Tongue (tissue), 3 donors: ENCODE measurements at places on chromosomes 4 and X.

- DNase-seq, result no peak
Observed at GRCh38 chr4:15253349-15253748, 174.5 kb upstream of the C1QTNF7 start.

GRCh38 chr4:48462363-48462762 lies 20.8 kb upstream of the SLC10A4 start:
- DNase-seq, result no peak

- no peak for DNase-seq
Observed at GRCh38 chrX:113275804-113276203, 435.2 kb upstream of the AMOT start.

DNA sequence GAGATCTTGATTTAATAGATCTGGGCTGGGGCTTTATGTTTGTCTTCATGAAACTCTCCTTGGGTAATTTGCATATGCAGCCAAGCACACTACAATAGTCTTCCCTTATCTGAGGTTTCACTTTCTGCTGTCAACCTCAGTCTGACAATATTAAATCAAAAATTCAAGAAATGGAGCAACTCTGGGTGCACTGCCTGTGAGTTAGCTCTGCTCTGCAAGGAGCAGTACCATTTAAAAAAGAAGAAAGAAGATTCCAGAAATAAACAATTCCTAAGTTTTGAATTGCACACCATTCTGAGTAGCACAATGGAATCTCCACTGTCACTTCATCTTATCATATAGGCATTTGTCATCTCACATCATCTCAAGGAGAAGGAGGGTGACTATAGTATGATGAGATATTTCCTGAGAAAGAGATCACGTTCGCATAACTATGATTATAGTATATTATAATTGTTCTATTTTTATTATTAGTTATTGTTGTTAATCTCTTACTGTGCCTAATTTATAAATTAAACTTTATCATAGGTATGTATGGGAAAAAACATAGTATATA lies 9.4 kb downstream of the FNIP2 start:
- no peak for DNase-seq

- DNase-seq, result no peak
Observed at GRCh38 chrX:45274576-45274975, 73.9 kb upstream of the DIPK2B start.

- DNase-seq, result peak; percentile 38
Observed at GRCh38 chr4:47837094-47837907, 566 bp downstream of the CORIN start.

- peak; percentile 1 for DNase-seq
Observed at GRCh38 chr4:22090661-22091351, 142.2 kb upstream of the KCNIP4 start.

DNA sequence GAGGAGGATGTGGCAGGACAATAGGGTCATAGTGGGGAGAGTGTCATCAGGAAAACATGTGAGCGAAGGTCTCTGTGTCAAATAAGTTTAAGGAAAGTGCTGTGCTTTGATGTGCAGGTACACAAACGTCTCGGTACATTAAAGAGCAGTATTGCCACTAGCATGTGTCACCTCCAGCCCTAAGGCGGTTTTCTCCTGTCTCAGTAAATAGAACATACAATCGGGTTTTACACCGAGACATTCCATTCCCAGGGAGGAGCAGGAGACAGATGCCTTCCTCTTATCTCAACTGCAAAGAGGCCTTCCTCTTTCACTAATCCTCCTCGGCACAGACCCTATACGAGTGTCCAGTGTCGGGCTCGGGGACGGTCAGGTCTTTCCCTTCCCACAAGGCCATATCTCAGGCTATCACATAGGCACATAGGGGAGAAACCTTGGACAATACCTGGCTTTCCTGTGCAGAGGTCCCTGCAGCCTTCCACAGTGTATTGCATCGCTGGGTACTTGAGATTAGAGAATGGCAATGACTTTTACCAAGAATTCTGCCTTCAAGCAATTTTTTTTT lies 684.5 kb downstream of the PDHA2 start:
- DNase-seq, result no peak

DNA sequence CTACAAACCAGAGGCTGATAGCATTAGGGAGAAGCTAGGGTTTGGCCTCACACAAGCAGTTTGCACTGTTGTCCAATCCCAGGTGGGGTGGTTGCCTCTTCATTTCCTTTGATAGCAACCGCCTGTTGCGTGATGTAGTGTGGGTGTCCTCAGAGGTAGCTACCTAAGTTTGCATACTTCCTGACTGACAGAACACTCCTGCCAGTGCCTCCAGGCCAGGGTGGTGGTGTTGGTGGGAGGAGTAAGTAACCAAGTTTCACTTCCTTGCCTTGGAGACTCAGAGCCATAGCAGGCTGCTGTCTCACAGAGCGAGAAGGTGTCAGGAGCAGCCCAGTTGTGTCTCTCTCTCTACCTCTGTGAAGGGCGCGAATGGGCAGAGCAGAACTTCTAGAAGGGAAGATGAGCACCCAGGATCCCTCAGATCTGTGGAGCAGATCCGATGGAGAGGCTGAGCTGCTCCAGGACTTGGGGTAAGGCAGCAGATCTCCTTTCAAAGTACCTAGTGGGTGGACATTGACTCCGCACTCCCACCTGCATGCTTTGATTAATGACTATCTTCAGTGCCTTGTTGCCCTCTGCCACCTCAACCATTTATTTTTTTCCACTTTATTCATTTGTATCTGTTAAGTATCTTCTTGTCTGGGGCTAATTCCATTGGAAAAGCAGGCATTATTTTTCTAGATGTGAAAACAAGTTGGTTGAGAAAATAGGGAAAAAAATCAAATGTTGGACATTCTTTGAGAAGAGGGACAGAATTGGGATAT lies at the start of gene DAPP1:
Gene DAPP1 (plus strand): TSS at position 283 of the 764 bp plus-strand sequence. CDS start 87 bp downstream, at position 370.
- peak; percentile 41 for DNase-seq

GRCh38 chrX:109855501-109855900 lies 122.4 kb upstream of the ACSL4 start:
- DNase-seq, result no peak

GRCh38 chr4:151458148-151458547 lies 49.2 kb downstream of the FHIP1A start:
- DNase-seq, result no peak

DNA sequence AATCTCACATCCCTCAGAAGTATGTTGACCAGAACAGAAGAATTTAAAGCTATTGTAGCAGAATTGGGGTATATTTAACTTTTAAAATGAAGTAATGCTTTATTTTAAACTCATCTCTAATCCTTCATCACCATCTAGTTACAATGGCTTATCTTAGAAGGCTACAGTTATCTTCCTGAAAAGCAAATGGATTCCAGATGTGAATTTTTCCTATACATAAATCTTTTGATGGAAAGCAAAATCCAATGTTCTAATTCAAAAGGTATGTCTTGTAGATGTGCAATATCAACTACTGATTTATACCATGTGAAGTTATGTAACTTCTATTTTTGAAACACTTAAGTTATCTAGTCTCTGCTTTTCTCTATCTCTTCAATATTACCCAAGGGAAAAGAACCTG lies 47.6 kb downstream of the CCNG2 start:
- no peak for DNase-seq

DNA sequence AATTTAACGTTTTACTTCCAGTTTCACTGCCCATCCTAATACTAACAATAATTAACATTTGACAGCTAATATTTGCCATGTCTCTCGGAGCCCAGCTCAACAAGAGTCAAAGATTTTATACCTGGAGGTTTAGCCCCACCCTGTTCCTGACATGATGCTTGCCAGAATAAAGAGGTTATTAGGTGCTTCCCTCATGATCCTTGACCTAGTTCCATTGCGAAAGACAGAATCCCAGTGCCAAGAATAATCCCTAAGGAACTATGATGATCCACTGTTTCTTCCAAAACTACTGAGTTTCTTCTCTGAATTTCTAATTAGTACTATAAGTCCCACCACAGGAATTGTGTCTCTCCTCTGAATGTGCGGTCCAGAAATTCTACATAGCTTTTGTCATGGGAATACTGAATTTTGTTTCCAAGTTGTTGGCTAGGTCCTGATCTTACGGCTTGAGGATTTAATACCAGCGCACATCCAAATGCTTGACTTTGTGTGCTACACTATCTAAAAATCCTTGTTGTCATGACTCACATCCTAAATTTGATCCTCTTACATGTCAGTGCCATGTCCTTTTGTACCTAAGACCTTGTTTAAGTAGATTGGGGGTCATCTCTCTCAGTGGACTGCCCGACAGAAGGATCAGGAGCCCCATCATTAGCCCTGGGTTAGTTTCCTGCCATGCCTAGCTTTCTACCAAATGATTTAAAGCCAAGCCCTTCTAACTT lies 23.1 kb downstream of the ANTXR2 start:
- DNase-seq, result no peak

- DNase-seq, result no peak
Observed at GRCh38 chr4:169723207-169723965, 34.4 kb downstream of the HPF1 start.

- no peak for DNase-seq
Observed at GRCh38 chr4:29307755-29308154, 1412.4 kb upstream of the PCDH7 start.

GRCh38 chrX:110399497-110399896 lies 40.8 kb downstream of the RTL9 start:
- no peak for DNase-seq

GRCh38 chr4:119227690-119228089 lies 15.2 kb downstream of the USP53 start:
- no peak for DNase-seq

- peak; percentile 9 for DNase-seq
Observed at GRCh38 chr4:156805696-156806095, 165.9 kb downstream of the PDGFC start.

GRCh38 chr4:4456351-4456750 lies 69.4 kb downstream of the NSG1 start:
- DNase-seq, result no peak

DNA sequence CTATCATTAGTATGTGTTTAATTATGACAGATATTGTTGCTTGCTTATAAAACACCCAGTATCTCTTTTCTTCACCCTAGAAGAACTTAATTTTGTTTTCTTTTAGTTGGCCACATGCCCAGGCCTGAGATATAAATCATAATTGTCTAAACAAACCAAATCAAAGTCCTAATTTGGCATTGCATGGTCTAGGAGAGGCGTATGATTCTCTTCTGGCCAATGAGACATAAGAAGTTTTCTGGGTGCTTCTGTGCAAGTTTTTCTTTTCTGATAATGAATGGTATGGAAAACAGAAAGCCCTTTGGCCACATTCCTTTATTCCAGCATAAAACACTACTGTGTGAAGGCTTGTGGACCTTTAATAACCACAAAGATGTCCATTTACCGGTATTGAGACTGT lies 192.9 kb upstream of the CTSO start:
- DNase-seq, result no peak

DNA sequence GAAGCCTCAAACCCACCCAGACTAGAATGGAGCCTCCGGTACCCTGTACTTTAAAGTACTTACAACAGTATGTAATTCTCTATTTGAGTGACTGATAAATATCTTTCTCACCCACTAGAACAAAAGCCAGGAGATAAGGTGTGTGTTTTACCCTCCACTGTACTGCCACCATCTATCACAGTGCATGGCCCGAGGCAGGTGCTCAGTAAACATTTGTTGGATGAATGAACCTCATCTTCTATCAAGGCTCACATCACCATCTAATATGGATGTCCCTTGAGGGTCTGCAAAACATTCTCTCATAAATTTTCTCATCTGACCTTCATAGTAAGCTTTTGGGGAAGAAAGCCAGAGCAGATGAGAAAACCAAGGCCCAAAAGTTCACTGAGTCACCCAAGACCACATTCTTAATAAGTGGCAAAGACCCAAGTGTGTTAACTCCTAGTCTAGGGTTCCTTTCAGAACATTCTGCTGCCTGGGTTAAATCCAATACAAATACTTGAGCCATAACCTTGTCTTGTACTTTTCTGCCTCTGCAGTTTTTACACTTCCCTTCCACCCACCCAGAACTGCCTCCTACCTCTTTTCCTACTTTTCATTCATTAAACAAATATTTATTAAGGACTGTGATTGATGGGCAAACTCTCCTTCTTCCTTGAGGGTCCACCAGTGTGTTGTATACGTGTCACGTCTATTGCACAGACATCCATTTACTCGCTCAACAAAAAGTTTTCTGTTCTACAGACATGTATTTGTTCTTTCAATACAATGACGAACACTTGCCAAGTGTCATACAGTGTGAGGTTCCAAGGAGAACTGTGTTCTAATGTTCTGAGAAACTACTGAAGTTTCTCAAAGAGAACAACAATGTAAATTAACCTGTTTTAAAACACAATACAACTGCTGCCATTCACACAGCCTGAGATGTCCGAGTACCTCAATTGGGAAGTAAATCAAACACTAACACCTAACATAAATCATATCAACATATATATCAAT lies 35.7 kb downstream of the APBB2 start:
- no peak for DNase-seq

GRCh38 chrX:56498756-56499155 lies 64.7 kb upstream of the UBQLN2 start:
- DNase-seq, result no peak

GRCh38 chr4:113437129-113437528 lies 324.4 kb downstream of the CAMK2D start:
- DNase-seq, result peak; percentile 41
